ENCODE measurements at places on chromosomes 6 and 20.

GRCh38 chr6:56507517-56507916 is 135.2 kb downstream of the DST start:
- no peak for DNase-seq

- DNase-seq, result no peak
Measured at GRCh38 chr6:116034327-116034726, 26.4 kb downstream of the FRK start.

- DNase-seq, result peak; percentile 95
Measured at GRCh38 chr20:36585410-36586125, 12.2 kb downstream of the TGIF2 start.

GRCh38 chr20:34762031-34762555 is 57.9 kb downstream of the TP53INP2 start:
- no peak for DNase-seq

DNA sequence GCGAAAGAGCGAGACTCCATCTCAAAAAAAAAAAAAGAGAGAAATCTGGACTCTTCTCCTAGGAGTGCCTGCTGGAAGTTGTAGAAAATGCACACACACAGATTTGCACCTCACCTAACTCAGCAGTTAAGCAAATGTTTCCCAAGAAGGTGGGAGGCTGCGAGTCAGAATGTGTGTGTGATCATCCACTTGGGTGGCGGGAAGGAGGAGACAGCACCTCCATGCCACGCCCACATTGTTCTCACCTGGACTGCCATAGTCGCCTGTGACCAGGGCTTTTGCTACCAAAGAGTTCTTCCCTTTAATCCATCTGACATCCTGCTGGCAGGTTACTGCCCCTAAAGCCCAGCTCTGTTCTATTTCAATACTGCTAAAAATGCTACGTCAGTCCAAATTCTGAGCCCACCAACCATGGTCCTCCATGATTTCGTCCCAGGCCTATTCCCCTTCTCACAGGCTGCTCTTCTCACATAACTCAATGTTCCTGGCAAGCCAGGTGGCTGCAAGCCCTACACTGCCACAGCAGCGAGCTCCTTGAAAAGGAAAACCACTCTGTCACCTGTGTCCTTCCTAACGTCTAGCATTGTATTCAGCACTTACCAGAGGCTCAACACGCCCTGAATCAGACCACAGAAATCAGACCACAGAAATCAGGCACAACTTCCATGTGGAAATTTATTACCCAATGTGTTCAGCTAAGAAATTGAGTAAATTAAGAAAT is 77.5 kb downstream of the PSMG4 start:
- DNase-seq, result no peak

- peak; percentile 13 for DNase-seq
Measured at GRCh38 chr20:20827992-20828597, 115.7 kb upstream of the RALGAPA2 start.

DNA sequence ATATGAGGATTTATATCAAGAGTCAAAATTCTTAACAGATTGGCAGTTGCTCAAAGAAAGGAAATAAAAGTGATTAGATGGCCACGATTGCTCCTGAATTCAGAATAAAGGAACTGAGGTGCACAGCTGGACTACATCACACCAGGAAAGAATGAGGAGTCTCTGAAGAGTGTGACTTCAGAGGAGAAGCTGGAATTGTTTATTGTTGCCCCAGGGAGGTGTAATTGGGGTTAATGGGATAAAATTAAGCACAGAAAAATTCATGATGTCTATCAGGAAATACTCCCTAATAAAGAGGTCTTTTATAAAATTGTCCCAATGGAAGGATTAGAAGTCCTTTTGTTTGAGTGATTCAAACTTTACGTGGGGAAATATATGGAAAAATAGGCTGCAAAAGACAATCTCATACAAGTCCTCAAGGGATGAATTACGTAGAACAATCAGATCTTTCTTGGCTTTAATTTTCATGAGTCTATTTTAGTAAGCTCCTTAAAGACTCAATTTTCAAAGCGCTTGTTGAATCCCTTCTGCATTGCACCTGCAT is 208.6 kb upstream of the RNF217 start:
- DNase-seq, result no peak

DNA sequence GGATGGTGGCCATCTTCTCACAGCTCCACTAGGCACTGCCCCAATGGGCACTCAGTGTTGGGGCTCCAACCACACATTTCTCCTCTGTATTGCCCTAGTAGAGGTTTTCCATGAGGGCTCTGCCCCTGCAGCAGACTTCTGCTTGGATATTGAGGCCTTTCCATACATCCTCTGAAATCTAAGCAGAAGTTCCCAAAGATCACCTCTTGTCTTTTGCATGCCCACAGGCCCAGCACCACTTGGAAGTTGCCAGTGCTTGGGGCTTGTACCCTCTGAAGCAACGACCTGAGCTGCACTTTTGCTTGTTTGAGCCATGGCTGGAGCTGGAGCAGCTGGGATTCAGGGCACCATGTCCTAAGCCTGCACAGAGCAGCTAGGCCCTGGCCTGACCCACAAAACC is 189.1 kb upstream of the EYS start:
- DNase-seq, result no peak

DNA sequence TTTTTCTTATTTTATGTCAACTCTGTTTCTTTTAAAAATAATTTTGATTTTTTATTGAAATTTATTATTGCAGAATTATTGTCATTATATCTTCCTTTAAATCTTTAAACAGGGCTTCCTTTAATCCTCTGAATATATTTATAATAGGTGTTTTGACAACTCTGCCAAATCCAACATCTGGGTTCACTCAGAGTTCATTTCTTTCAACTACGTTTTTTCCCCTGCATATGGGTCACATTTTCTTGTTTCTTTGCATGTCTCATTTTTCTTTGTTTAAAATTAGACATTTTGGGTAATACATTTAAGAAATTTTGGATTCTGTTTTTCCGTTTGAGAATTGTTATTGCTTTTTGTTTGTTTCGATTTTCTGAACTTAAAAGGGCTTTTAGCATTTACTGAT is 655.1 kb upstream of the CITED2 start:
- DNase-seq, result no peak

GRCh38 chr6:111846492-111847409 is 26.5 kb downstream of the FYN start:
- peak; percentile 37 for DNase-seq

GRCh38 chr6:150456902-150457643 is 88.3 kb downstream of the IYD start:
- DNase-seq, result no peak

DNA sequence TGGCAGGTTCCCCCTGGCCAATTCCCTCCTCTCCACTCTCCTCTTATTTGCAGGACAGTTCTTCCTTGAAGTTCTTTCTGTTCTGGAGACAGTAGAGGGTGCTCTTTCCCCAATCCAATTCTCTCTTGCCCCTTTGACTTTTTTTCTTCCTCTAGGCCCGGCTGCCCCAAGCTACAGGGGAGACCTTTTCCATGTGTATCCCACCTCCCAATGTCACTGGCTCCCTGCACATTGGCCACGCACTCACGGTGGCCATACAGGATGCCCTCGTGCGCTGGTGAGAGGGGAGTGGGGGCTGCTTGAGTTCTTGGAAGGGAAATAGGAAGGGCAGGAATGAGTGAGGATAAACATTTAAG is 1.5 kb downstream of the VARS2 start:
- peak; percentile 26 for DNase-seq

- DNase-seq, result no peak
Measured at GRCh38 chr6:144360401-144360800, 75.3 kb downstream of the UTRN start.

DNA sequence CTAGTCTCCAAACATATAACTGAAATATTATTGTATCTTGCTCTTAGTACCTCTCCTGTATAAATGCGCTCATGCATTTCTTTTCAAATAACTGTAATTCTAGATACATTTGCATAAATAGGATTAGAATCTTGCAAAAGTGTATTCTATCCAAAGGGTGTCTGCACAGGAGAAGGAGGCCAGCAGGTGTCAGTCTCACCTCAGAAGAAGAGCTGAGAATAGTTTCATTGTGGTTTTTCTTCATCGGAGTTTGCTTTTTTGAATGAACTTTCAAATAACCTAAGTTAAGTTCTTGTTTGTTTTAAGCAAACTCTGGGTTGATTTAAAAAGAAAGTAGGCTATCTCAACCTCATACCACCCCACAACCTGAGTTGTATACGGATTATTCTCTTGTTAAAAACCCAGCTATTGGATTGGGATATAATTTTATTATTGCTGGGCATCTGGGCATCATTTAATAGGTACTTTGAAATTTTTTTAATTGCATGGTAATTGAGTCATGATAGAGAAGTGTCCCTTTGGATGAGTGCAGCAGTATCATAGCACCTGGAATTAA is 125.0 kb upstream of the MLIP start:
- peak; percentile 11 for DNase-seq

DNA sequence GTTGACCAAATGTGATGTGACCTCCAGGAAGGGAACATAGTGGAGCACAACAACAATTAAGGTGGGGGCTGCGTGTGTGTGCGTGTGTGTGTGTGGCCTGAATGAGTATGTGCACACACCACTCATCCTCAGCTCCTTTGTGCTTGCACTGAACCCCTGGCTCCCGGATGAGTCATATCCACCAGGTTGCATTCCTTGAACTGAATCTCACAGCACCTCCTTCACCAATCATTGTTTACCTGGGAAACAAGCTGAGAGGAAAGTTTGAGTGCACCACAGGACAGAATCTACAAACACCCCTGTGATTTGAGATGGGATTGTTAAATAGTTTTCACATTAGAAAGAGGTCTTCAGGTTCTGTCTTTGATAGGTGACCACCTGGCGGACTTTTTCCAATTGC is 33.7 kb upstream of the GPR6 start:
- peak; percentile 31 for DNase-seq

- no peak for DNase-seq
Measured at GRCh38 chr6:49564552-49564951, 14.1 kb downstream of the C6orf141 start.

DNA sequence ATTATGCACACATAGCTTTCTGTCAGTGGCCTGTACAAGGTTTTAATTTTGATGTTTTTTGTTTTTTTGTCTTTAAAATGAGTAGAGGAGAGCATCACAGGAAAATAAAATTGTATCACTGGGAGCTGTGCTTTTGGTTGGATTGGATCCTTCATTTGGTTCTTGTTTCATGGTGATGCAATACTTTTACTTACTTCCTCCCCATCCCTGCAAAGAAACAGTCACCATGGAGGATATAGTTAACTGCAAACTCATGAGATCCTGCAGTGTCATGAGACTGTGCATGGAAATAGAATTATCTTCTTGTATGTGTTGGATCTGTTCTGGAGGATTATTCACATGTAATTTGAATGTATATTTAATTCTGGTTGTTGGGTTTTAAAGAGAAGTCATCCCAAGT is 122.3 kb downstream of the JARID2 start:
- DNase-seq, result no peak

GRCh38 chr20:31608251-31608945 is 3.3 kb downstream of the ID1 start:
- peak; percentile 91 for DNase-seq

DNA sequence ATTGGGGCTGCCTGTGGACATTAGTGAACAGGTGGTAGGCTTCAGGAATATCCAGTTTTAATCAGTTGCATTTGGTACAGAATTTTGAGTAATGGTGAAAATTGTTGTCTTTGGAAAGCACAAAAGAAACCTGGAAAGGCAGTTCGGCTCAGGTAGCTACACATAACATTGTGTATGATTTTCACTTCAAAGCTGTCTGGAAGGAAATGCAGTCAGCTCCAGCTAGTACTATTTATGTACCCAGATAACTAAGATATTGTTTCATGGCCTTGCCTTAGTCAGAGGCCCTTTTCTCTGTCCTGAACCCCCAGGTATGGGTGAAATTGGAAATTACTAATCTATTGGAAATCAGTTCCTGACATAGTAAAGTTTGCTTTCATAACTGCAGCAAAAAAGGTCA is 195.6 kb upstream of the UST start:
- no peak for DNase-seq

GRCh38 chr6:129351807-129352206 is 358.2 kb downstream of the ARHGAP18 start:
- DNase-seq, result no peak
